Coronary artery (tissue), 2 donors: ENCODE measurements at places on chromosomes 16 and 17.

DNA sequence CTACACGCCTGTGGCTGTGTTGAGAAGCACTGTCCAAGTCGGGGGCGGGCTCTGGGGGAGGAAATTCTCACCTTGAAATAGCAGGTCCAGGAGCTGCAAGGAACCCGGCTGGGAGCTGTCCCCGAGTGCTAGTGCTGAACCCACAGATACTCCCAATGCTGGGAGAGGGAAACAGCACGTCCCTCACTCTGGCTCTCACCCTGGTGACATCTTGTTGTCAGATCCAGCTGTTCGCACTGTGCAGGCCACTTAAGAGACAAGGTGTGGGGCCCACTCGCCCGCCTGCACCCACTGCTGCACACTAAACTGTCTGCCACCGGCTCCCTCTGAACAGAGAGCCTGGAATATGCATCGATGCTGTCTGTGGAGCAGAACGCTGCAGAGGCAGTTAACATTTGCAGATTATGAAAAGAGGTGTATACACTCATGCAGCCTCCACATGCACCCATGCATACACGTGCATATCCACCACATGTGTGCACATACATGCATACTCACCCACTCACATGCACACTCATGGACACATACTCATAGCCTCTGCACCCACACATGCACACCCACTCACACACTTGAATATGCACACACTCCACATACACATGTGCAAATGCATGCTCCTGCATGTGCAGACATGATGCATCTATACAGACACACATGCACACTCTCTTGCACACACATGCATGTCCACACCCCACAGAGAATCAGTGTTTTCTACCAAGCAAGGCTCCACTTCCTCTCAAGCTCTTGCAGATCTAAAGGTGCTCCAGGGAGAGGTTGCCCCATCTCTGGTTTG, 42.0 kb downstream of the MGAT5B start:
- DNase-seq = no peak

- DNase-seq = peak; percentile 17
These were observed 51.4 kb upstream of the WSCD1 start for GRCh38 chr17:6018788-6019187.

- DNase-seq = peak; percentile 29
These were observed 102.8 kb downstream of the IRX5 start for GRCh38 chr16:55033225-55034156.

GRCh38 chr17:16040710-16041251, 41.2 kb downstream of the TTC19 start:
- no peak for DNase-seq

- no peak for DNase-seq
These were observed 24.2 kb upstream of the RBBP6 start for GRCh38 chr16:24515186-24515585.

GRCh38 chr17:48326310-48326709, 103.7 kb downstream of the SKAP1 start:
- DNase-seq = no peak

DNA sequence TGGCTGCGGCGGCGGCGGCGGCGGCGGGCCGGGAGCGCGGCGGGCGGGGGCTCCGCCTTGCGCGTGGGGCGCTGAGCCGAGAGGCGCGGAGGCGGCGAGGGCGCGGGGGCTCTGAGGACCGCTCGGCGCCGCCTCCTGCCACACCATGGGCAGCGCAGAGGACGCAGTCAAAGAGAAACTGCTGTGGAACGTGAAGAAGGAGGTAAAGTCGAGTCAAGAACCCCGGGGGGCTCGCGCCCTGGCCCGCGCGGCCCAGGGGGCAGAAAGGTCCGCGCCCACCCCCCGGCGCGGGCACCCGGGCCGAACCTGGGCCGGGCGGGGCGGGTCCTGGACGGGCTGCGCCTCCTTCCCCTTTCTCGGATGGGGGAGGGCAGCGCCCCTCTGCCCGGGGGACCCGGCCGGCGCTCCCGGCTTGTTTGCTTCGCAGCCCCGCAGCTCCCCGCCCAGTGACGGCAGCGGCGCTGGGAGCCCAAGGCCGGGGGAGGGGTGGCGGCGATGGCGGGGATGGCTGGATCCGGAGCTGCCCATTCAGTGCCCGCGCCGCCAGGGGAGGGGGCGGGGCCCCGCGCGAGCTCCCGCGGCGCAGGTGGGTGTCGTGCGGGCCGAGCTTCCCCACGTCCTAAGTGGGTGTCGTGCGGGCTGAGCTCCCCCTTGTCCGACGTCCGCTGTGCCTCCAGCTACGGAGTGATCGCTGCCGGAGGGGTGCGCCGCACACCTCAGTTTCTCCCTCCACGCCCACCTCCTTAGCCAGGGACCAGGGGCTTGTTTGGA, 428 bp downstream of the SGSM2 start:
- DNase-seq = peak; percentile 78

GRCh38 chr16:25916037-25916436, 224.3 kb downstream of the HS3ST4 start:
- no peak for DNase-seq

DNA sequence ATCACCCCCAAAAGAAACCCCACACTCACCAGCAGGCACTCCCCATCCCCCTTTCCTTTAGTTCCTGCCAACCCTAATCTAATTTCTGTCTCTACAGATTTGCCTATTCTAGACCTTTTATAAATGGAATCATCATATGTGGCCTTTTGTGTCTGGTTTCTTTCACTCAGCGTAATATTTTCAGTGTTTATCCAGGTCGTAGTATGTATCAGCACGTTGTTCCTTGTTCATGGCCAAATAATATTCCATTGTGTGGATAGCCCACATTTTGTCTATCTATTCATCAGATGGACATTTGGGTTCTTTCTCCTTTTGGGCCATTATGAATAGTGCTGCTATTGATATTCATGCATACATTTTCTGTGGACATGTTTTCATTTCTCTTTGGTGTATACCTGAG, 73.6 kb downstream of the OR1D5 start:
- DNase-seq = no peak

DNA sequence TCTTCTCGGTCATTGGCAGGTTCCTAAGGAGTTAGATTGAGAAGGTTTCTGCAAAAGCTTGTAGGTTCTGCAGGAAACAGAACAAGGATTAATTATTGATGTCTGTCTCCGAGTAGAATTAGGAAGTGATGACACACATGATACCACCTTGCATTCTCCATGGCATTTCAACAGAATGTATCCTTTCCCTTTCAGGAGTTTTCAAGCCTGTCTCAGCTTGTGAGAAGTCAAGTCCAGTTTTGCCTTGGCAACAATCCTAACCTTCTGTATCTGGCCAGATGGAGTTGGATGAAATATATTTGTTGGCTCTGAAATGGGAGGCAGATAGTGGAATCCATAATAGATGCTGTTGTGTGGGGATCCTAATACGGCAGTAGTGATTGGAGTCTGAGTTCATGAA, 235.5 kb downstream of the SHISA9 start:
- DNase-seq = no peak

DNA sequence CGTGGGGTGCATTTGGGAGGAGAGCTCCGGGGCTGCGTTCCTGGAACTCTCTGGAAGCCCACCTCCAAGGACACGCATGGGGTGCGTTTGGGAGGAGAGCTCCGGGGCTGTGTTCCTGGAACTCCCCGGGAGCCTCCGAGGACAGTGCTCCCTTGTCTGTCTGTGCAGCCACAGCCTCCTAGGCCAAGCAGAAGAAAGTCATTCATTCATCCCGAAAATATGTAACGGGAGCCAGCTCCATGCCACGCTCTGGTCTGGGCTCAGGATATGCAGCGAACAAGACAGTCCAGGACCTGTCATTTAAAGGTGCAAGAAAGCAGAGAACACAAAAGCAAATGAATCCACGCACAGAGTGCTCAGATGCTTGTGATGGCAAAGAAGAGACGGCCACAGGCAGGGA, 7.9 kb downstream of the ENPP7 start:
- no peak for DNase-seq

DNA sequence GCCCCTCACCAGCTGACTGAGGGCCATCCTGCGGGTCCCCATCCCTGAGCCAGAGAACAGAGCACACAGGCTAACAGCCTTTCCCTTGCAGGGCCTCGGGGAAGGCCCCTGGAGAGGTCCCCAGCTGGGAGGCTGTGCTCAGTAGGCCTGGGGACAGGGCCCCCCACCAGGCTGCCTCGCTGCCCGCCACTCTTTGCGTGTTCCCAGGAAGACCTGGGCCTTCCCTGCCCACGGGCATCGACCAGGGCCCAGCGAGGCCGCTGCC, 785 bp downstream of the HID1 start:
- DNase-seq = no peak
